ENCODE measurements at places on chromosomes 6 and 20.

DNA sequence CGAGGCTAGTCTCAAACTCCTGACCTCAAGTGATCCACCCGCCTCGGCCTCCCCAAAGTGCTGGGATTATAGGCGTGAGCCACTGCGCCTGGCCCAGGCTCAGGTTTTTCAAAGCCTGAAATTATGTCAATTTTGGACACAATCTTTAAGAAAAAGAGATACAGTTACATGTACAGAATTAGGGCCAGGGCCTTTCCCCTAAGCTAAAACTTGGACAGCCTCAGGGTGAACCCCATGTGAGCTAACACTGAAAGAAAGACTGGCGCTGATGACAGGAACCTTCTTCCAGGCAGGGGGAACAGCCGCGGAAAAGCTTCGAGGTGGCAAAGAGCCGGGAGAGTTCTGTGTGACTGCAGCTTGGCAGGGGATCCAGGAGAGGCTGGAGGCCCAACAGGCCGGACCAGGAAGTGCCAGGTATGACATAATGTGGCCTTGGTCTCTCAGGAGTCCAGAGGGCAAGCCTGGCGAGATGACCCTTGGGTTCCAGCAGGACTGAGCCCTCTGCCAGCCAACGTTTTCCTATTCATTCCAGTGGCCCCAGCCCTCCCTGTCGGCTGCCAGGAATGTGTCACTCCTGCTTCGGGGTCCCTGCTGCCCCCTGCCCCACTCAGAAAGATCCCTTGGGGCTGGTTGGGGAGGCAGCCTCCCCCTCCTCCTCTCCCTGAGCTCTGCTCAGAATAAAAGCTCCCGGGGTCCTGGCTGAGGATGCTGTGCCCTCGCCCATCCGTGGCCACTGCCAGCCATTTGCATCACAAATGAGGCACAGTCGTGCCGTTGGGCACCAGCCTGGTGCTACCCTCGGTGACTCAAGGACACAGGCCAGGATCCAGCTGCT, 37.3 kb downstream of the RBM38 start:
- no peak for DNase-seq

DNA sequence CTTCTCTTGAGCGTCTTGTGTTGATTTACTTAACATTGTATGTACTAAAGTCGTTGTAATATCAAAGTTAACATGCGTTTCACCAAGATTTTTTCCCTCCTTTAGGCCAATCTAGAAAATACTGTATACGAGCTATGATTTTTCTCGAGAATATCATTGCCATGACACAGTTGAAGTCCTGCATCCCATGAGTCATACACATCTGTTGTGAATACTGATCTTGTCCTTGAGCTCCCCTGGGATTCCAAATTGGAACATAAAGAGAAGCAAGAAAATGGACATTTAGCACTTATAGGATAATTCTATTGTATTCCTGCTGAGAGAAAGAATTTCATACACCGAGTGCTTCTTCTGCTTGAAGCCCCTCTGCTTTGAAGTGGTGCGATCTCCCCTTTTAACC, 109.6 kb downstream of the SLC35B3 start:
- DNase-seq: no peak

- no peak for DNase-seq
Observed at GRCh38 chr6:124446961-124447360, 515.3 kb upstream of the RNF217 start.

DNA sequence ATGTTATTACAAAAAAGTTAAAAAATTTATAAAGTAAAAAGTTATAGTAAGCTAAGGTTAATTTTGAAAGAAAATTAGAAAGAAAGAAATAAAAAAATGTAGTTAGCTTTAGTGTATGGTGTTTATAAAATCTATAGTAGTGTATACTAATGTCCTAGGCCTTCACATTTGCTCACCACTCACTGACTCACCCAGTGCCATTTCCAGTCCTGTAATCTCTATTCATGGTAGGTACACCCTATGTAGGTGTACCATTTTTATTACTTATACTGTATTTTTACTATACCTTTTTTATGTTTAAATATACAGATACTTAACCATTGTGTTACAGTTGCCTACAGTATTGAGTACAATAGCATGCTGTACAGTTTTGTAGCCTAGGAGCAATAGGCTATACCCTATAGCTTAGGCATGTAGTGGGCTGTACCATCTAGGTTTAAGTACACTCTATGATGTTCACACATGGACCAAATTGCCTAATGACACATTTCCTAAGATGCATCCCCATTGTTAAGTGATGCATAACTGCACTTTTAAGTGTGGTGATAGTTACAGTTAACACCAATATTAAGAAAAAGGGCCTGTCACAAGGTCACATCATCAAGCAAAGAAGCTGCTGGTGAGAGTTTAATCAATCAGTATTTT, 8.0 kb downstream of the CD2AP start:
- no peak for DNase-seq

- no peak for DNase-seq
Observed at GRCh38 chr20:50594591-50595432, 84.6 kb downstream of the PTPN1 start.

- no peak for DNase-seq
Observed at GRCh38 chr20:60760256-60761000, 491.6 kb upstream of the CDH4 start.

DNA sequence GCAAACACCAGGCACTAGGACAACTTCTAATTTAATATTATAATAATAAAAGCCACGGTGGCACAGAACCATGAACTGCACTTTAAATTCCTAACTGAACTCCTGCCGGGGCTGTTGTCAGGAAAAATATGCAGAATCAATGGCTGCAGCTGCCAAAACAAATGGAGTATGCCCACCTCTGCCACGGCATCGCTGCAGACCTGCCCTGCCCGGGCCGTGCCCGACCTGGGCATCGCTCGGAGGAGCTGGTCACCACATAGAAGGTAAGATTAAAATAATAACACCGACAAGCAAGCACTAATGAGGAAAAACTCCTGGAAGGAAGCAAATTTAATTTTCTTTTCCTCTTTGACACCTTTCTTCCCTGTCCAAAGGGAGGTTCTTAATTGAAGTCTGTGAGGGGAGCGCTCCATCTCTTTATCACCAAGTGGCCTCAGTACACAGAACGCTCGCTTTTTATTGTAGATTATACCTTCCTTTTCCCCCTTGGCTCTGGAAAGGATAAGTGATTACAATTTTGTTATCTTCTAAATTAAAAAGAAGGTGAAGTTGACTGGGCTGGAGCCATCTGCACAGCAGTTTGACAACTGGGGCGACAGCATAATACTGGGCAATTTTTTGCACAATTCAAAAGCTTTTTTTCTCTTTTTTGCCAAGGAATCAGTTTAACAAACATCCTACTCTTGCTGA, 351.3 kb downstream of the ZFAND3 start:
- DNase-seq: no peak

- peak; percentile 73 for DNase-seq
Observed at GRCh38 chr6:133921249-133921859, 31.7 kb upstream of the TBPL1 start.

GRCh38 chr20:18005990-18006364, 37.2 kb downstream of the MGME1 start:
- DNase-seq: no peak

GRCh38 chr20:19903168-19903811, 113.9 kb upstream of the NAA20 start:
- DNase-seq: peak; percentile 40

DNA sequence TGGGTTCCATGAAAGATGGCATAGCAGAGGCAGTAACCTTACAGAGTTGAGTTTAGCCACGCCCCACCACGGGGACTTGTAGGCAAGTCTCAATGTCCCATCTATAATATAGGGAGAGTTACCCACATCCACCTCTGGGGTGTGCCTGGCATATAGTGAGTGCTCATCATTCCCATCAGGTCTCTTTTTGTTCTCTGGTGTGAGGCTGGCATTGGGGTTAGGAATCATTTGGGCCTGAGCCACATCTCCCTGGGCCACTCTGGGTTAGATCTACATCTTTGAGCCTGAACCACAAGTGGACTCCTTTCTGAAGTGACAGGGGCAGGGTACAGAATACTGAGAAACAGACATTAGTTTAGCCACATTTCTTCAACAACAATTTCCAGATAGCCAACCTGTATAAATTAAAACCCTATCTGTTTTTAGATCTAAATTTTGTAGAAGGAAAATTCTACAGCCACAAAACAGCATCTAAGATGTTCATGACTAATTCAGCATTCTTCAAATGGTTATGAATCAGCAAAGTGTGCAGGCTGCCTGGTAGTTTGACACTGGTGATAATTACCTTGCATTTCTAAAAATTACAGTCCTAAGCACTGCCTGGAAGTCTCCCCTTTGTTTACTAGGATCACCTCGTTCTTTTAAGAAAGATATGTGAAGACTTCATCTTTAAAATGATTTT, 20.1 kb downstream of the RNF24 start:
- DNase-seq: no peak

GRCh38 chr6:41917528-41917927, 3.4 kb downstream of the MED20 start:
- no peak for DNase-seq

DNA sequence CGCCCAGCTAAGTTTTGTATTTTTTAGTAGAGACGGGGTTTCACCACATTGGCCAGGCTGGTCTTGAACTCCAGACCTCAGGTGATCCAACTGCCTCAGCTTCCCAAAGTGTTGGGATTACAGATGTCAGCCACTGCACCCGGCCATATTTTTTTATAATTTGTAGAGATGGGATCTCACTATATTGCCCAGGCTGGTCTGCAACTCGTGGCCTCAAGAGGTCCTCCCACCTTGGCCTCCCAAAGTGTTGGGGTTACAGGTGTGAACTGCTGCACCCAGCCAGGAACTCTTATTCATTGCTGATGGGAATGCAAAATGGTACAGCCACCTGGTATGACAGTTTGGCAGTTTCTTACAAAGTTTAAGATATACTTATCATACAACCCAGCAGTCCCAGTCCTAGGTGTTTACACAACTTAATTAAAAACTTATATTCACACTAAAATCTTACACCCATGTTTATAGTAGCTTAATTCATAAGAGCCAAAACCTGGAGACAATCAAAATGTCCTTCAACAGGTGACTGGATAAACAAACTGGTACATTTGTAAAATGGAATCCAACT, 11.7 kb upstream of the STAU1 start:
- no peak for DNase-seq

DNA sequence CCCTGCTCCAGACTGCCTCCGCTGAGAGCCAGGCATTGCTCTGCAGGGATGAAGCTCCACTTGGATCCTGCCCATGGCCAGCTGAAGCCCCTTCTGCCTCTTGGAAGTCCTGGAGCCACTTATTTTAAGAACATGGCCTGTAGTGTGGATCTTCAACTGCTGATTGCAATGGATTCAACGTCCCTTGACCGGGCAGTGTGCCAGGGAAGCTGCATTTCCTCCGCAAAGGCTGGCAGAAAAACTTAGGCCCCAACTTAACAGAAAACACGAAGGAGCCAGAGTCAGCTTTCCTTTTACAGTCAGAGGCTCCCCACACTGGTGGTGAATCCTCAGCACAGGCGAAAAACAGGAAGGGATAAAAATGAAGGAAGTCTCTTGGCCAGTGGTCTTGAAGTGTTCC, 26.3 kb upstream of the FOXQ1 start:
- peak; percentile 26 for DNase-seq

- DNase-seq: peak; percentile 65
Observed at GRCh38 chr6:34154668-34155447, 9.0 kb upstream of the GRM4 start.

GRCh38 chr20:52313341-52313963, 121.9 kb upstream of the ZFP64 start:
- DNase-seq: peak; percentile 53

- no peak for DNase-seq
Observed at GRCh38 chr6:47016261-47016660, 25.9 kb downstream of the ADGRF1 start.

GRCh38 chr6:108752733-108753590, 95.3 kb upstream of the ARMC2 start:
- no peak for DNase-seq

DNA sequence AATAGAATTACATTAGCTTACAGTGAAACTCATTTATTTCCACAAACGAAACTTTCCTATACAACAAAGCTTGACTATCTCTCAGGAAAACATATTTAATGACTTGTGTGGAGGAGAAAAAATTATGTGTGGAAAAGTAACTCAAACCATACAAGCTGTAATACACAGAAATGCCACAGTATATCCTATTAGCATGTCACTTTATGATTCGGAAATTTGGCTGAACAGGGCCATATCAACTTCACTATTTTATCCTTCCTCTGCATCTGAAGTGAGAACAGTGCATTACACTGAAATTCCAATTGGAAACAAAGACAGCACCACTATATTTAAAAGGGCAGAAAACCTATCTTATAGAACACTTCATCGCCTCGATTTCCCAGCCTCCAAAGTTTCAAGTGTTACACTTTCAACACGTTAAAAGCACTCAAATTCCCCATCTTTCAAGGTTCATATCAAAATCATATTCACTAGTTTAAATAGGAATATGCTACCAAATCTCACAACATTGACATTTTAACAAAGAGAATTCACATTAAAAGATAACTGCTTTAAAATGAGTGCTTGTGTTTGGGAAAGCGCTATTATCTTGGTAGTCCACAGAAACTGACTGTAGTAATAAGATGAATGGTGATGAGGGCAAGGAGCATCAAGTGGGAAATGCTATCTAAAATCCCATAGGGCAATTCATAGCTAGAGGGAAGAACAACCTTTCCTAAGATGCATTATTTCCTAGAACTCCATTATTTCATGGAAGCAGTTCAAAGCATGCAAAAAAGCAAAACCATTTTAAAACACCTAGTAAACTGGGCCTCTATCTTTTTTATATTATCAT, 1.8 kb downstream of the REV3L start:
- DNase-seq: no peak

GRCh38 chr6:166515072-166515810, 71.2 kb downstream of the RAMACL start:
- no peak for DNase-seq

DNA sequence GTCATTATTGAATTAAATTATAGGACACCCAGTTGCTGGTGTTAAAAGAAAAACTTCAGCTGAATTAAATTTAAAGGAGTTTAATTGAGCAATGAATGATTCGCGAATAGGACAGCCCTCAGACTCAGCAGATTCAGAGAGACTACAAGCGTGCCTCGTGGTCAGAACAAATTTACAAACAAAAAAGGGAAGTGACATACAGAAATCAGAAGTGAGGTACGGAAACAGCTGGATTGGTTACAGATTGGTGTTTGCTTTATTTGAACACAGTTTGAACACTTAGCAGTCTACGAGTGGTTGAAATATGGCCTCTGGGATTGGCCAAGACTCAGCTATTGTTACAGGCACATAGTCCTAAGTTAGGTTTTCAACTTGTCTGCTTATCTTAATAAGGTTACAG, 25.8 kb upstream of the TNFRSF21 start:
- DNase-seq: no peak

GRCh38 chr6:112044196-112044595, 9.7 kb upstream of the CCN6 start:
- DNase-seq: no peak

DNA sequence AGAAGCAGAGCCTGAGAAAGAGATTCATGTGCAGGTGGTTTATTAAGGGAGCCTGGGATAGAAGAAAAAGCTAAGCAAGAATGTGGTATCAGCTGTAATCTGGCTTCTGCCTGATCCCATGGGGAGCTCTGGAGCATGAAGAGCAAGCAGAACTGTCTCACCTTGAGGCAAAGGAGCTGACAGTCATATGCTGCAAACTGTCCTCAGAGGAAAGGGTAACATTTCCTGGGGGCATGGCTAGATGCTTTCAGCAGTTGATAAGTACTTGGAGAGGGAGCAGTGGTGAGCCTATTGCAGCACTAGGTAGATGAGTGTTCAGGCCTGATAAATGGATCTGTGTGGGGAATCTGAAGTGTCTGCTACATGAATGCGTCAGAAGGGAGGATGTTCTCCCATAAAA, 621.5 kb upstream of the BTBD3 start:
- no peak for DNase-seq

GRCh38 chr20:1907586-1907985, 12.4 kb downstream of the SIRPA start:
- DNase-seq: no peak
